ENCODE measurements at places on chromosomes 7 and 10.

DNA sequence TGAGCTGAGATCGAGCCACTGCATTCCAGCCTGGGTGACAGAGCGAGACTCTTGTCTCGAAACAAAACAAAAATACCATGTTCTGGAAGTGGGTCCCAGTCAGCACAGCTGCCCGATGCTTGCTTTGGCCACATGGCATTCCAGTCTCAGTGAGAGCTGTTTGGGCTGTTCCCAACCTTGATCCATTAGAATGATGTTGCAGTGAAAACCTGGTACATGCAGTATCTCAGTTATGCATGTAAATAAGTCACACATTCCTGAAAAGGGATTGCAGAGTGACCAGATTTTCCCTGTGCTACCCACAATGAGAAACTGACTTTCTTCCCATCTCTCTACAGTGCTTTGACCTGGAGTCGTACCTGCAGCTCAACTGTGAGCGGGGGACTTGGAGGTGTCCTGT, 15.4 kb downstream of the ZMIZ2 start:
- DNase-seq: no peak
- no peak overlapping the region for H3K4me3 ChIP-seq
- H3K27me3 ChIP-seq: no peaks in the 10 kb centered on the region
- H3K36me3 ChIP-seq: peaks cover 32% of the 10 kb centered on the region
- no peak overlapping the region for H3K27ac ChIP-seq

- no peaks in the 10 kb centered on the region for H3K4me1 ChIP-seq
- H3K27me3 ChIP-seq: no peaks in the 10 kb centered on the region
- H3K27ac ChIP-seq: no peak overlapping the region
- no peak overlapping the region for H3K4me3 ChIP-seq
- no peak for DNase-seq
Measured at GRCh38 chr7:98913026-98913425, 34.7 kb downstream of the TRRAP start.

GRCh38 chr10:128675405-128675804, 549.2 kb upstream of the MKI67 start:
- no peak for DNase-seq
- no peak overlapping the region for H3K4me3 ChIP-seq
- no peaks in the 10 kb centered on the region for H3K36me3 ChIP-seq
- no peak overlapping the region for H3K27ac ChIP-seq
- peaks cover 11% of the 10 kb centered on the region for H3K27me3 ChIP-seq

DNA sequence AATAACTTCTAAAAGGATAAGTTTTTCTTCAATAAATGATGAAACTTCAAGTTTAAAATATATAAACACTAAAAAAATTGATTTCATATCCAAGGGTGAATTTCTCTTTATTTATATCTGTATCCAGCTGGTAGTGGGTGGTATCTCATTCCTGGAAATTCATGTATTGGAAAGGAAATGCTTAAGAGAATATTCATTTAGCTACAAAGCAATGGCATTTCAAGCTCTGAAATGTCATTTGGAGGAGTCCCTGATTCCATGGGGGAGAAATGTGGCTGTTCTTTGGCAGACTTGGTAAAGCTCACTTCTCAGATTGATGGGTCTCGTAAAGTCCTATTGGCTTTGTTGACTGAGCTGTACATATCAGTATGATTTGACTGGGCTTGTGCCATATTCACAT, 156.3 kb upstream of the TEX47 start:
- no peaks in the 10 kb centered on the region for H3K4me1 ChIP-seq
- no peak for DNase-seq
- no peaks in the 10 kb centered on the region for H3K27me3 ChIP-seq
- no peak overlapping the region for H3K27ac ChIP-seq
- H3K36me3 ChIP-seq: no peaks in the 10 kb centered on the region

DNA sequence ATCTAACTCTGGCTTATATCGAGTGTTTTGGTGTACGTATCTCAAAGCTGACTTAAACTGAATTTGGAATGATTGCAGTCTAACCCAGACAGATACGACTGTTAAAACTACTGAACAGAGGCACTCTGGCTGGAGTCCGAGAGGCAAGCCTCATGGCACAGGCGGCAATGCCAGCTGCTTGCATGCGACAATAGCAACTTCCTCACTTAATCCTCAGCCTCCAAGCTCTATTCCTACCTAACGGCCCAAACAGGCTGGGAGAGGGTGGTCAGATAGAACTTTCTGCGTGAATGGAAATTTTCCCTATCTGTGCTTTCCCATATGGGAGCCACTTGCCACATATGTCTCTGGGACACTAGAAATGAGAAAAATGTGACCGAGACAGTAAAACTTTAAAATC, 292.0 kb upstream of the KLF6 start:
- no peaks in the 10 kb centered on the region for H3K27me3 ChIP-seq
- no peak for DNase-seq
- H3K4me3 ChIP-seq: no peak overlapping the region
- H3K27ac ChIP-seq: no peak overlapping the region
- peaks cover 40% of the 10 kb centered on the region for H3K4me1 ChIP-seq

- peak overlapping the region; percentile 78 for H3K4me3 ChIP-seq
- H3K27me3 ChIP-seq: peaks cover 51% of the 10 kb centered on the region
- DNase-seq: peak; percentile 42
- H3K4me1 ChIP-seq: peaks cover 21% of the 10 kb centered on the region
- H3K27ac ChIP-seq: peak overlapping the region; percentile 49
Measured at GRCh38 chr10:15370212-15370855, 755 bp downstream of the FAM171A1 start.

DNA sequence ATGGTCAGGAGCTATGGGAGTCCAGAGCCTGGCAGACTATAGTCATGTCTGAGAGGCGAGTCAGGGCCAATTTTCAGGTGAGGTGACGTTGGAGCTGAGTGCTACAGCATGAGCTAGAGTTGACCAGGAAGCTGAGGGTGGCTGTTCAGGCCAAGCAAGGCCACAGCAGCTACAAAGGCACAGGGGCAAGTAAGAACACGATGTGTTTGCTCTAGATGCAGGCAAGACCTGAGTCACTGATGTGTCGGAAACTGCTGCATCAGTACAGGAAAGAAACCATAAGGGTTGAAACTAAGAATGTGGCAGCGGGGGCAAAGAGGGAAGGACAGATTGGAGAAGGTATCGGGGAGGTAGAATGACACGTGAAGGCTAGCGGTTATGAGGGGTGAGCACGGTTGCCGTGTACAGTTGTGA, 11.8 kb upstream of the RRP12 start:
- H3K36me3 ChIP-seq: peaks cover 7% of the 10 kb centered on the region
- H3K4me3 ChIP-seq: peak overlapping the region; percentile 70
- H3K27me3 ChIP-seq: peaks cover 4% of the 10 kb centered on the region

- DNase-seq: no peak
- H3K27me3 ChIP-seq: no peaks in the 10 kb centered on the region
- H3K4me3 ChIP-seq: no peak overlapping the region
- H3K27ac ChIP-seq: no peak overlapping the region
- H3K4me1 ChIP-seq: peaks cover 39% of the 10 kb centered on the region
- peaks cover 40% of the 10 kb centered on the region for H3K36me3 ChIP-seq
Measured at GRCh38 chr10:102264371-102264770, 19.0 kb downstream of the GBF1 start.

DNA sequence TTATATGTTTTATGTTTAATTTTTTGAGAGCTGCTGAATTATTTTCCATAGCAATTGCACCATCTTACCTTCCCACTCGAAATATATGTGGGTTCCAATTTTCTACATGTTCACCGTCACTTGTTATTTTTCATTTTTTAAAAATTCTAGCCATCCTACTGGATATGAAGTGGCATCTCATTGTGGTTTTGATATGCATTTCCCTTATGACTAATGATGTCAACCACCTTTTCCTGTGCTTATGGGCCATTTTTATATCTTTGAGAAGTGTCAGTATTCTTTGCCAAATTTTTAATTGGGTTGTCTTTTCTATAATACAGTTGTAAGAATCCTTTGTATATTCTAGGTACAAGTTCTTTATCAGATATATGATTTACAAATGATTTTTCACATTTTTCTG, 27.8 kb downstream of the NHLRC2 start:
- H3K27ac ChIP-seq: no peak overlapping the region
- peaks cover 14% of the 10 kb centered on the region for H3K4me1 ChIP-seq
- H3K36me3 ChIP-seq: peaks cover 56% of the 10 kb centered on the region
- no peaks in the 10 kb centered on the region for H3K27me3 ChIP-seq
- H3K4me3 ChIP-seq: no peak overlapping the region

DNA sequence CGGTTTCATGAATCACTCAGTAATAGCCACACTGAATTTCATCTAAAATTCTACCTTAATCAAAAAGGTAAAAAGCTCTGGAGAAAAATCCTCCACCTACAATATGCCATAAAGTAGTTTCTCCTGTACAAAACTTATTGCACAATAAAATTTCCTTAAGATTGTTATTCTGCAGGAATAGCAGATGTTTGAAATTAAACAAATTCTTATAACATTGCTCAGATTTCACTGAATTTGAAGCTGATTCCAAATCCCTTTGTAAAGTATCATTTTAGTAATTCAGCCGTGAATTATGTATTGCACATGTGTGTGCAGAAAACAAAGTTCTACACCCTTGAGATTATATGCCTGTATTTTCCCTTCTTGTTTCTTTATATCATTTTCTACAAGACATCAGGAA, 123.8 kb downstream of the AMPH start:
- H3K27me3 ChIP-seq: peaks cover 2% of the 10 kb centered on the region
- no peak overlapping the region for H3K4me3 ChIP-seq
- no peaks in the 10 kb centered on the region for H3K36me3 ChIP-seq
- no peak for DNase-seq

DNA sequence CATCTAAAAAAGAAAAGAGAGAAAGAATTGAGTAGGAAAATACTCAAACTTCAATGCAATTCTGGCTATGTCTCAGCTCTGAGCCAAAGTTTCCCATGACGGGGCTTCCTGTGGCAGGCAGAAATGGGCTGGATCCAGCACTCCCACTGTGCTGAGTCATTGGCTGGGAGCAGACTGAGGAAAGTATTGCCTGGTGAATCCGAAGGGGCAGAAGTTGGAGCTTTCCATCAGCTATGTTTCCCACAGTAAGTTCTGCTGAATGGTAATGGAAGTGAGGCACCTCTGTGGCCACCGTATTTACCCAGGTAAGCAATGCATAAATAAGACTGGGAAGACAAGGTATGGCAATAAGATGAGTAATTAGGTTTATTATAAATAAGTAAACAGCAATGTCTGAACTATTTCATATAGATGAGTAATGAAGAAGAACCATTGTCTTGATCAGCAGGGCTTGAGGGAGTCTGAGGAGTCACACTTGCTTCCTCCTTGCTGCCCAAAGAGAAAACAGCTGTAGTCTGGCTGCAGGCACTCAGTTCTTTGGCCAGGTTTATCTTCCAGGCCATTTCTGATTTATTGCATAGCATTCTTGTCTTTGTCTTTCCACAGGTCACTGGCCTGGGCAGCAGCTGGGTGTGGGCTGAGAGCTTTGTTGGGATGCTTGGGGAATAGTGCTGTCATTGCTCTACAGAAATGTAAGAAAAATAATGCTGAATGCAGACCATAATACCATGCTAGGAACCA, 255.3 kb downstream of the DNAJB9 start:
- no peaks in the 10 kb centered on the region for H3K4me1 ChIP-seq
- no peaks in the 10 kb centered on the region for H3K27me3 ChIP-seq
- no peak overlapping the region for H3K4me3 ChIP-seq
- H3K36me3 ChIP-seq: no peaks in the 10 kb centered on the region
- no peak overlapping the region for H3K27ac ChIP-seq

DNA sequence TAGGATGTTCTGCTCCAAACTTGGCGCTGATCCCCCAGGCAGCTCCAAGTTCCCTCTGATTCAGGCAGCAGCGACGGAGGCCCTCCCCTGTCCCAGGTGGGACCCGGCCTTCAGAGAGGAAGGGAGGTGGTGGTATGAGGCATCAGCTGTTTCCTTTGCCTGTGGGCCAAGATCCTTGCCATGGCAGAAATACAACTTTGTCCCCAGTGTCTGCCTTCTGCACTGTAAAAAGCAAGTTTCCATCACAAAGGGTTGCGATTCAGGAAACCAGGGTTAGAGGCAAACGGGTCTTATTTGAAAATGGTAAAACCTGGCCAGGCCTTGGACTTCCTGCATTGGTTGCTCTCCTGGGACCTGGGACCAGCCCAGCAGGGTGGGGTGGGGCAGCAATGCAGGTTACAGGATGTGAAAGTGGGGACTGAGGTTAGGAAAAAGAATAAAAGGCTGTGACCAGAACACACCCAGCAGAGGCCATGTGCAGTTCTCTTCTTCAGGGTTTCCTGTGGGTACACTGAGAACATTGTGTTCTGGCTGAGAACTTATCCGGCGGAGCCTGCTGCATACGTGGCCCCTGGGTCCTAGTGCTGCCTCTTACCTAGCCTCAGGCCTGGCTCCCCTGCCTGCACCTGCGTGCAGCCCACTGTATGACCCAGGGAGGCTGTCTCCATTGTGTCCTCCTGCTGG, 25.1 kb upstream of the DDIT4 start:
- H3K27me3 ChIP-seq: no peaks in the 10 kb centered on the region
- peak overlapping the region; percentile 94 for H3K27ac ChIP-seq
- peak; percentile 73 for DNase-seq
- peak overlapping the region; percentile 77 for H3K4me3 ChIP-seq
- peaks cover 85% of the 10 kb centered on the region for H3K4me1 ChIP-seq
- no peaks in the 10 kb centered on the region for H3K36me3 ChIP-seq

GRCh38 chr10:65135508-65135907, 1614.3 kb downstream of the REEP3 start:
- no peak overlapping the region for H3K27ac ChIP-seq
- no peaks in the 10 kb centered on the region for H3K4me1 ChIP-seq
- H3K36me3 ChIP-seq: no peaks in the 10 kb centered on the region
- H3K4me3 ChIP-seq: no peak overlapping the region
- no peaks in the 10 kb centered on the region for H3K27me3 ChIP-seq
